ENCODE measurements at places on chromosomes 4 and X.
A peak's percentile ranks its signal among the peaks of the same experiment; 100 is the strongest.

GRCh38 chrX:37697169-37697760 lies 11.7 kb downstream of the XK start:
- no peak for DNase-seq

- DNase-seq = no peak
Observed at GRCh38 chrX:16606142-16606720, 43.7 kb upstream of the S100G start.

- no peak for DNase-seq
Observed at GRCh38 chr4:87419578-87420249, 2.7 kb upstream of the NUDT9 start.

GRCh38 chr4:163967263-163967662 lies 472.8 kb downstream of the TMA16 start:
- DNase-seq = no peak

GRCh38 chr4:52685316-52685715 lies 26.2 kb upstream of the USP46 start:
- DNase-seq = no peak

DNA sequence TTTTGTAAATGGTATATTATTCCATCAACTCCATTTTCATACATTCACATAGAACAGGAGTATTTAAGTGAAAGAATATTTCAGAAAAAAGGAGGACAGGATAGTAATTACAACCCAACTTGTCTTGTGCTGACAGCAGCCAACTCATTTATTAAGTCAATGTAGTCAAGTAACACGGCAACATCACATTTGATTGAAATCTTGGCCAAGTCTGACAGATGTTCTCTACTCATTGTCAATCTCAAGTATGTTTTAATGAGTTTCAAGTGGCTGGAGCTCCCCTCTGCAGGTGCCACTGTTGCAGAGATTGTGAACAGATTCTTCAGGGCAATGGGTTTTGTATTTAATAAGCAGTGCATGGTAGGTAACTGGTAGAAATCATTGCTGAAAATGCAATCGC lies 332.5 kb downstream of the C4orf33 start:
- no peak for DNase-seq

- DNase-seq = no peak
Observed at GRCh38 chrX:88560673-88561330, 186.2 kb upstream of the CPXCR1 start.

DNA sequence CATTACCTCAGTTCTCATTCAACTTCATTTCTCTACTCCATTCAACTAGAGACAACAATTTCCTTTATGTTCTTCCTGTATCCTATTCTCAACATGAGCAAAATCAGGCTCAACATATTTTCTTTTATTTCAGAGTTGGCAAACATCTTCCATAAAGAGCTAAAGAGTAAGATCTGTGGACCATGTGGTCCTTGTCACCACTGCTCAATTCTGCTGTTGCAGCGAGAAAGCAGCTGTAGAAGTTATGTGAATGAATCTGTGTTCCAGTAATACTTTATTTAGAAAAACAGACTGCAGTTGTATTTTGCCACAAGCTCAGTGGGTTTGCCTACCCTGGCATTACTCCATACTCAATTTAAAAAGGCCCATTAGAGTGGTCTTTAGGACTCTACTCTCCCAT lies 2057.3 kb downstream of the ARAP2 start:
- no peak for DNase-seq

DNA sequence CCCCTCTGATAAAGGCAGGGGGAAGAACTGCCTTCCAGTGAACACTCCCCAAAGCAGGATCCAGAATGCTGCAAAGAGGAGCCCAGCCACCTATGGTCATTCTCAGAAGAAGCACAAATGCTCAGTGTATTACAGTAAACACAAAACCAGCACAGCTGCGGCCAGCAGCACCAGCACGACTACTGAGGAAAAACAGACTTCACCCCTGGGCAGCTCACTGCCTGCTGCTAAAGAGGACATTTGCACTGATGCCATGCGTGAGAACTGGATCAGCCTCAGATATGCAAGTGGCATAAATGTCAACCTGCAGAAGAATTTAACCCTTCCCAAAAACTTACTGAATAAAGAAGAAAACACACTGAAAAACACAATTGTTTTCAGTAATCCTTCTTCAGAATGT lies 80.2 kb upstream of the TLR2 start:
- DNase-seq = no peak

DNA sequence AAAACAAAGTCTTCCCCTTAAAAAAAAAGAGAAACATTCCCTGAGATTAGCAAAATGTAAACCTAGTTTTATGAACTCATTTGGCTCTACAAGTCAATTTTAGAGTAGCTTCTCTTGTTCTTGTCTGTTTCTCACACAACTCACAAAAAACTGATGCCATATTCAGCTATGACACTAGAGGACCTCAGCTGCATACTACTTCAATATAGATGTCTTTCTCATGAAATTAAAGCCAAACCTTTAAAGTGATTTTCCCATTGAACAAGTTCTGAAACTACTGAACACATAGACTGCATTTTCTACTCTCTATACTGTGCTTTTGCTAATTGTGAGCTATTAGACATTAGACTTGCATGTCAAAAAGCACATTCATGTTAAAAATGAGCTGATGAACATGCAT lies 49.8 kb downstream of the TBCK start:
- DNase-seq = no peak

- DNase-seq = no peak
Observed at GRCh38 chrX:116282751-116283150, 112.2 kb downstream of the AGTR2 start.

GRCh38 chrX:153440556-153441135 lies 5.2 kb downstream of the TREX2 start:
- no peak for DNase-seq

- DNase-seq = no peak
Observed at GRCh38 chr4:37685161-37685822, 884 bp downstream of the RELL1 start.

DNA sequence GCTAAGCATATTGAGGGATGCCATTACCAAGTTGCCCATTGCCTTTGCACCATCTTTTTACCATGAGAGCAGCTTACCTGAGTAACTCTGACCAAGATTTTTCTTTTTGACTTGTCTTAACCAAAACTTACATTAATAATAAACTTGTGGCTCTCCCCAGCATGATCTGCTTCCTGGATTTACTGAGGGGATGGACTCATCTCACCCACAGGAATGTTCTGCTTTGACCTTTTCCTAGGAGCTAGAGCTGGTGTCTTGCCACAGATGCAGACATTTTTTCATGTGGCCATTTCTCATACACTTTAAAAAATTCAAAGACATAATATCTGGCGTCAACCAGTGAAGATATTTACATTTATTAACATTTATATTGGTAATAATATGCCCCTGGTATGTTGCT lies 79.2 kb upstream of the EFHC2 start:
- DNase-seq = no peak

DNA sequence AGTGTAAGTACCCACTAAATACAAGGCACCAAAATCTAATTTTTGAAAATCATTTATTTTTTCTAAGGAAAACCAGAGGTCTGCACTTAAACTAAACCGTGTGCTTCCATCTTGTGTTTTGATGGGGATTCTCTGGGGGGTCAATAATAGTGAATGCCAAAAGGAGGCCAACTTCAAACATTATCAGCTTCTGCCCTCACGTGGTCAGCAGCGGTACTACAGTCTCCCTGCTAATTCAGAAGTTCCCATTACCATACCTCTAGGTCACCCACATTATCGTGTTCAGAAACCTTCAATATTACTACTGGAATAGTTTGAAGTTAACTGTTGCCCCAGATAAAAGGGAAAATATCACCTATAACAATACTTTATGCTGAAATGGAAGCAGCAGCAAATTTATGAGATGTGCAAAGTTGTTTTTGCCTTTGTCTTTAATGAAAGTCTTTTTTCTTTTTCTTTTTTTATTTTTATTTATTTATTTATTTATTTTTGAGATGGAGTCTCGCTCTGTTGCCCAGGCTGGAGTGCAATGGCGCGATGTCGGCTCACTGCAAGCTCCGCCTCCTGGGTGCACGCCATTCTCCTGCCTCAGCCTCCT lies 17.3 kb downstream of the CTPS2 start:
- DNase-seq = peak; percentile 61

DNA sequence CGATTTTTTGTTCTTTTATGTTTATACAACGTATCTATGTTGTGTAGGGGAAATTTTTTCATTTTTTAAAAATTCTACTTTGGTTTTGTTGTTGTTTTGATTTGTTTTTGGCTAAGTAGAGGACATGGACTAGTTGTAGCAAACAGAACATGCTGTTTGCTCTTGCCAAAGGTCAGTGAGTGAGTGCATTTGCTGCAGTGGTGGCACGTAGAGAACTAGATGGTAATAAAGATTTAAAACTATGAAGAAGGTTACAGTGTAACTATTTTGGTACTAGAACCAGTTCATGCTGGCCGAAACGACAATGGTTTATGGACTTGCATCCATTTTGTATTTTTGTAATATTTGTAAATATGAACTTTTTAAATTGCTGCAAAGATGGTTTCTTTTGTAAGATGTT lies 1.9 kb upstream of the SCML1 start:
- DNase-seq = no peak

- no peak for DNase-seq
Observed at GRCh38 chr4:24013668-24014422, 124.0 kb upstream of the PPARGC1A start.

DNA sequence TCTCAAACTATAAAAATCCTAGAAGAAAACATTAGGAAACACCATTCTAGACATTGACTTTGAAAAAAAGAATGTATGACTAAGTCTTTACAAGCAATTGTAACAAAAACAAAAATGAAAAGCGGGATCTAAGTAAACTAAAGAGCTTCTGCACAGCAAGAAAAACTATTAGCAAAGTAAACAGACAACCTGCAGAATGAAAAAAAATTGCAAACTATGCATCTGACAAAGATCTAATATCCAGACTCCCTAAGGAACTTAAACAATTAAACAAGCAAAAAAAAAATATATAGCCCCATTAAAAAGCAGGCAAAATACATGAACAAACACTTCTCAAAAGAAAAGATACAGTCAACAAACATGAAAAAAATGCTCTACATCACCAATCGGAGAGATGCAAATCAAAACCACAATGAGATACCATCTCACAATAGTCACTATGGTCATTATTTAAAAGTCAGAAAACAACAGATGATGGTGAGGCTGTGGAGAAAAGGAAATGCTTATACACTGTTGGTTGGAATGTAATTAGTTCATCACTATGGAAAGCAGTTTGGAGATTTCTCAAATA lies 168.1 kb downstream of the EPHA5 start:
- no peak for DNase-seq
